Activated CD8-positive, alpha-beta T cell treated with anti-CD3 and anti-CD28 coated beads, Interleukin-2, amount 10 ng/mL, durations not matched to agents 7 days and 5 days (primary cell): ENCODE measurements at places on chromosomes 7 and 10. TPM values are rescaled to one million over a fixed set of nuclear protein-coding genes. Genes with fewer than 3 reads are reported as not detected.

ZNF365 gene
- not detected for total RNA-seq

GRCh38 chr7:100087055-100087750, 1.6 kb upstream of the COPS6 start:
- DNase-seq, result no peak
- H3K36me3 ChIP-seq, result peaks cover 20% of the 10 kb centered on the region
- peaks cover 45% of the 10 kb centered on the region for H3K4me1 ChIP-seq

GRCh38 chr10:77898323-77899079, 28.1 kb downstream of the DLG5 start:
- no peak overlapping the region for H3K27ac ChIP-seq
- DNase-seq, result no peak
- H3K36me3 ChIP-seq, result no peaks in the 10 kb centered on the region
- H3K4me3 ChIP-seq, result no peak overlapping the region
- peaks cover 7% of the 10 kb centered on the region for H3K27me3 ChIP-seq

COL1A2 gene
- total RNA-seq, result 0.16 TPM

GRCh38 chr10:3102720-3103427, 35.5 kb downstream of the PFKP start:
- DNase-seq, result no peak
- no peaks in the 10 kb centered on the region for H3K4me1 ChIP-seq
- no peak overlapping the region for H3K4me3 ChIP-seq
- H3K36me3 ChIP-seq, result peaks cover 66% of the 10 kb centered on the region
- H3K27me3 ChIP-seq, result no peaks in the 10 kb centered on the region
- no peak overlapping the region for H3K27ac ChIP-seq

GRCh38 chr7:23020742-23021401, 6.9 kb upstream of the HYCC1 start:
- DNase-seq, result peak; percentile 28
- peaks cover 14% of the 10 kb centered on the region for H3K36me3 ChIP-seq
- no peak overlapping the region for H3K4me3 ChIP-seq
- H3K27ac ChIP-seq, result peak overlapping the region; percentile 77

MYOZ1 gene
- not detected for total RNA-seq

DNA sequence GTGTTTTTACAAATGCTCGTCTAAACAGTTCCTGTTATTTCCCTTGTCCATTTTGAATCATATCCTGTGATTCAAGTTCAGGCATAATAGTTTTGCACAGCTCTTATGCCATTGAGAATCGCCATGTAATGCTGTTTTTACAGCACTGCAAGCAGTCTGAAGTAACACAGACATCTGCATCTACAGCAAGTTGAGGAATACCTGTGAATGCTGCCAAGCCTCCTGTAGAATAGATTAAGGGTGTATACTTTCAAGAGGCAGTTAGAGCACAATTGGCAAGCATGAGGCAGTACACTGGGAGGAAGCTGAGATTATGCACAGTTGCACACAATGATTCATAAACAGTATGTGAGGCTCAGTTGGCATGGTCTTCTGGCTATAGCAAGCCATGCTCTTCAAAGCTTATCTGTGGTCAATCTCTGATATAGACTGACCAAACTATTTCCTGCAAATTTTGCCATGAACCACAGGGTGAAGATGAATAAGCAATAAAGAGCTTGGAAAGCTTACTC, 121.9 kb upstream of the AKR1E2 start:
- DNase-seq, result no peak
- no peak overlapping the region for H3K4me3 ChIP-seq
- peaks cover 29% of the 10 kb centered on the region for H3K27me3 ChIP-seq
- no peak overlapping the region for H3K27ac ChIP-seq
- H3K36me3 ChIP-seq, result no peaks in the 10 kb centered on the region

DNA sequence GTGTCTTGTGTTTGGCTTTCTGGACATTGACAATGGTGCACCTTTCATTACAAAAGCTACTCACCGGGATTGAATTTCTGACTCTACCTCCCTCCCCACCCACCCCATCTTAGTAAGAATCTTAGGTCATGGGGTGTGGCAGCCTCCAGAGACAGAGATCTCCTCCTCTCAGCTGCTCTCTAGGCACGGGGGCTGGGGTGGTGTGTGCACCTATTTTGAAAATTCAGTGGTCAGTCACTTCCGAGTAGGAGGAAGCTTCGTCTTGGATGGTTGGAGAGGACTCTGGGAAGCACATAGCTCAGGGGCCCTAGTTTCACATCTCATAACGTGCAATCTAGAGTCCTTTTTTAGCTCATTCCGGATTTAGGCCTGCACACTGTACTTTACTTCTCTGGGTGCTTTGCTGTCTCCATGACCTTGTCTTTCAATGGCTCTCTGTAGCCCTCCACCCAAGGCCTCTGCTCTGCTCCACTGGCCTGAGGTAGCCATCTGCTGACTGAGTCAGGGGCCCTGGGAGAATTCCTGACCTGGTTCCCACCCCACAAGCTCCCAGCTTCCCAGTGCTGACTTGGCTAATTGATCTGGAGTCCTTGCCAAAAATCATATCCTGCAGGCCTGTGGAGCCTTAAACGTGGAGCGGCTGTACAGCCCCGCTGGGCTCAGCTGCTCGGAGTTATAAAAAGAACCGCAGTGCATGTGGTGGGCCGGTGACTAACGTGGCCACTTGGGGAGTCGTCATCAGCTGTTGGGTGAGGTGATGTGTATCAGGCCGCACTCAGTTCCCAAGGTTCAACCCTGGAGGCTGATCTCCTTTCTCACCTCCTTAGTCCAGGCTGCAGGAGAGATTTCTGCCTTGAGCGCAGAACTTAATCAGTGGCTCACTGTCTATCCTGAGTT, 19.3 kb upstream of the ADAMTS14 start:
- H3K27me3 ChIP-seq, result no peaks in the 10 kb centered on the region
- peaks cover 13% of the 10 kb centered on the region for H3K4me1 ChIP-seq
- DNase-seq, result no peak
- no peak overlapping the region for H3K4me3 ChIP-seq

DNA sequence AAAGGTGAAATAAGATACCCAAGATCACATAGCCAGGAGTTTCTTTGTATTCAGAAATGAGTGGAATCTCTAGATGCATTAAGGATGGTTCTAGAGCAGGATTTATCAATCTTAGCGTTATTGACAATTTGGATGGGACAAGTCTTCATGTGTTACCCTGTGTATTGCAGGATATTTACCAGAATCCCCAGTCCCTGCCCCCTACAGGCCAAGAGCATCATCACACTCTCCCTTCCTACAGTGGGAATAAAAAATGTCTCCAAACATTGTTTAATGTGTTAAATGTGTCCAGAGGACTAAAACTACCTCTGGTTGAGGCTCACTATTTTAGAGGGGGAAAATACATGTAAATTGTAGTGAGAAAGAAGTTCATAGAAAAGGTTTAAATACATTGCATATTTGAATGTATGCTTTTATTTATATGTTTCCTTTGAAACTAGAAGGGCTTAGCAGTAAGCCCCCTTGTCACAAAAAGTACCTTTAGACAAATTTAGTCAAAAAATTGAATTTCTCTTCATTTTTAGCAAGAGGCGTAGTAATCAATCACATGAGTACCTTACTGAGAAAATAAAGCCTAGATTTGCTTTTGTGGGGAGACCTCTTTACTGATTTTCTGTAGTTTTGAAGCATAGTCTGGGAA, 141.2 kb downstream of the MLLT10 start:
- peaks cover 3% of the 10 kb centered on the region for H3K4me1 ChIP-seq
- peak; percentile 35 for DNase-seq
- H3K4me3 ChIP-seq, result no peak overlapping the region
